RPMI7951 (cell line): ENCODE measurements at places on chromosomes 3 and 15. TPM values are rescaled to one million over a fixed set of nuclear protein-coding genes. Genes with fewer than 3 reads are reported as not detected.

- no peak for DNase-seq
Measured at GRCh38 chr3:171255236-171255806, 204.9 kb downstream of the TNIK start.

Gene PPCDC
- total RNA-seq: 17.9 and 32.4 TPM in 2 replicates

- DNase-seq: peak; percentile 38
Measured at GRCh38 chr15:77836121-77836692, 203.5 kb upstream of the LINGO1 start.

Gene CACNA1D
- total RNA-seq: 0.12 TPM in 1 of 2 replicates, not detected in the other

Gene TADA3
- 99.1 and 107 TPM in 2 replicates for total RNA-seq

- no peak for DNase-seq
Measured at GRCh38 chr3:53834429-53835095, 11.7 kb downstream of the CHDH start.

DNA sequence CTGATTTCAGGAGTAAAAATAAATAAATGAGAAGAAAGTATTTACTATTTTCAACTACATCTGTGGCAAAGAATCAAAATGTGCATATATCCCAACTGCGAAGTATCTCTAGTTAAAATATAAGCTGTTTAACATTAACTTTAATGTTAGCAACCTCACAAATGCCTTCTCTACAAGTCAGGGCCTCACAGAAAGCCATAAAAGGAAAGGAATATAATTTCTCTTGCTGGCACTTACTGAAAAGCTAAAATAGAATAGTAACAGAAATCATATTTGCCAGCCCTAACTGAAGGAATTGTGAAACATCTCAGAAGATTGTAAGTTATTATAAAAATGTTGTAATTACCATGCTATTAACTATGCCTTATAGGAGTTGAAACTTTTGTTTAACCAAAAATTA, 65.1 kb upstream of the MBNL1 start:
- DNase-seq: no peak

DNA sequence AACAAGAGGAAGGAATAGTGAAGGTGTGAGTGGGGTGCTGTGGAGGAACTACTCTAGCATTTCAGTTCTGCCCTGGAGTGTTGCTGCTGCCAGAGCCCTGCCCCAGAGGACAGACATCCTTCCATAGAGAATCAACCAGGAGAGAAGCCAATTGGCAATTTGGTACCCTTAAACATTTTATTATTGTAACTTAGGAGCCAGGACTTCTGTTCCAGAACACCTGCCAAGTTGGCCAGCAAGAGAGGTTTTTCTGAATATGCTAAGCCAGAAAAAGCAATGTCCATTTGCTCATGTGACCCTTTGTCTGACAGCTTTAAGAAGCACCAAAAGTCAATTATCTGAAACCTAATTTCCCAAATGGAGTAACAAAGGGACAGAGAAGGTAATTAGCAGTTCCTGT, 264.9 kb downstream of the MEX3B start:
- no peak for DNase-seq

- DNase-seq: peak; percentile 57
Measured at GRCh38 chr15:57165992-57166391, 210.3 kb upstream of the CGNL1 start.

Gene SLC22A13
- 0.29 TPM in 1 of 2 replicates, not detected in the other for total RNA-seq

DNA sequence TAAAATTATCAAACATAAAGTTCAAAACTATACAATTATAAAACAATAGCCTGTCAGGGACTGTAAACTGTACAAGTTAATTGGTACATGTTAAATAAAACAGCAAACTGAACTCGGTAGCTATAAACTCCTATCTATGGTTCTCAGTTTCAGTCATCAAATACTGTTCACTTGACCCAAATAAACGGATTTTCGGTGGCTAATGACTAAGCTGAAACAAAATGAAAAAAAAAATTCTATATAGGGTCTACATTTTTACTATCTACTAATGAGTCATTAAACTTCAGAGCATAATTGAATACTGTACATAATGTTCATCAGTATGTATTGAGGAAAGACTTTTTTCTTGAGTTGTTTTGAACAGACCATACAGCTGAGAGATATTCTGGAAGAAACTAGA, 6.6 kb downstream of the PROK2 start:
- no peak for DNase-seq

Gene BFSP2
- total RNA-seq: not detected in 2 replicates

DNA sequence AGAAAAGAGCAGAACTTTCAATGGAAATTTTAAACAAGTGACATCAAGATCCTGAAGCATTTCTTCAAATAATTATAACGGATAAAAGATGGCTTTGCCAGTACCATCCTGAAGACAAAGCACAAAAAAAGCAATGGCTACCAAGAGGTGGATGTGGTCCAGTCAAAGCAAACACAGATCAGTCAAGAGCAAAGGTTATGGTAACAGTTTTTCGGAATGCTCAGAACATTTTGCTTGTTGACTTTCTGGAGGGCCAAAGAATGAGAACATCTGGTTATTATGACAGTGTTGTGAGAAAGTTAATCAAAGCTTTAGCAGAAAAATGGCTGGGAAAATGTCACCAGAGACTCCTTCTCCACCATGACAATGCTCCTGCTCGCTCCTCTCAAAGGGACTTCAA, 31.5 kb downstream of the FEM1B start:
- no peak for DNase-seq

GRCh38 chr3:169075710-169076109, 587.8 kb downstream of the MECOM start:
- DNase-seq: no peak

Gene TASOR
- 69.0 and 86.3 TPM in 2 replicates for total RNA-seq

Gene RARB
- 37.4 and 48.5 TPM in 2 replicates for total RNA-seq

DNA sequence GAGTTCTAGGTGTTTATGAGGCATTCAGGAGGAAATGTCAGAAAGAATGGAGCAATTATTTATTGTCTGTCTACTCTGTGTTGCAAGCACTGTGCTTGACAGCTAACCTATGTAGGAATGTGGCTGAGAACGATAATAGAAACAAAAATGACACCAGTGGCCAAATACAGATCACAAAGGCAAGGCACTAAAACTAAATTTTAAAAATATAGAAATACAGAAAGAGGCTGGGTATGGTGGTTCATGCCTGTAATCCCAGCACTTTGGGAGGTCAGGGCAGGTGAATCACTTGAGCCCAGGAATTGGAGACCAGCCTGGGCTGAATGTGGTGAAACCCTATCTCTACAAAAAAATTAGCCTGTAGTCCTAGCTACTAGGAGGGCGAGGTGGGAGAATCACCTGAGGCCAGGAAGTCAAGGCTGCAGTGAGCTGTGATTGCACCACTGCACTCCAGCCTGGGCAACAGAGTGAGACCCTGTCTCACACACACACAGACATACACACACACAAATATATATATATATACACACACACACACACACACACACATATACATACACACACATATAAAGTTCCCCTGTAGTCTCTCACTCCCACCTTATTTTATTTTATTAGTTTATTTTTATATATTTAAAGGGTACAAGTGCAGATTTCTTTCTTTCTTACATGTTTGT, 6.0 kb downstream of the PRKCI start:
- no peak for DNase-seq

Gene TMC3
- total RNA-seq: not detected in 2 replicates

DNA sequence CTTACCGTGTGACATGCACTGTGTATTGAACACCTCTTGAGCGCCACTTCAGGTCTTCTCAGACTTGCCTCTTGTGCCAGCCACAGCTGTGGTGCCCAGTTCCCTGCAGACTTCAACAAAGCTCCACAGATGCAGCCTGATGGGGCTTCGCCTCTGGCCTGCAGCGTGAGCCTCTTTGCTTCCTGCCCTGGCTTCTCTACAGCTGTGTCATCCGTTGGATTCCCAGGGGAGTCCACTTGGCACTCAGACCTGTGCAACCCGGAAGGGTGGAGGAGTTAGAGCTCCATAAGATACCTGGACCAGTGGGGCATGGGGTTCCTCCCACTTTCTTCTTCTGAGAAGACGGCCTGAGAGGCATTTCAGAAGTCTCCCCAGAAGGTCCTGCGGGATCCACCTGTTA, 57.7 kb upstream of the BNIP2 start:
- no peak for DNase-seq

Gene HRH1
- total RNA-seq: 18.8 and 22.6 TPM in 2 replicates

DNA sequence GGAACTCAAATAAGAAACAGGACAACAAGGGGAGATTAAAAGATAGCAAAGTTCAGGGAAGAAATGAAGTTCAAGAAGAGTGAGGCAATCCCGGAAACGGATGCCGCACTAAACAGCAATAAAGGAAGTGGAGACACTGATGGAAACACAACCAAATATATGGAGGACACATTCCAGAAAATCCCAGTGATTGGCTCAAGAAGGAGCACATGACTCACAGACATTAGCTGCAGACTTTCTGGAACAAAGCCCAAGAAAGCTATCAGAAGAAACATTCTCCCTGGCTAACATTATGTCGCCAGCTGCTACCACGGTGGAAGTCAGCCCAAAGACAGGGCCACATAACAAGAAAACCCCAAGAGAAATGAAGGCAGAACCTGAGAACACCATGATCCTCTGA, 18.1 kb upstream of the VGLL4 start:
- peak; percentile 77 for DNase-seq

- no peak for DNase-seq
Measured at GRCh38 chr3:119301662-119302061, 7.5 kb downstream of the ARHGAP31 start.

Gene PLCH1
- total RNA-seq: 0.20 and 0.60 TPM in 2 replicates

DNA sequence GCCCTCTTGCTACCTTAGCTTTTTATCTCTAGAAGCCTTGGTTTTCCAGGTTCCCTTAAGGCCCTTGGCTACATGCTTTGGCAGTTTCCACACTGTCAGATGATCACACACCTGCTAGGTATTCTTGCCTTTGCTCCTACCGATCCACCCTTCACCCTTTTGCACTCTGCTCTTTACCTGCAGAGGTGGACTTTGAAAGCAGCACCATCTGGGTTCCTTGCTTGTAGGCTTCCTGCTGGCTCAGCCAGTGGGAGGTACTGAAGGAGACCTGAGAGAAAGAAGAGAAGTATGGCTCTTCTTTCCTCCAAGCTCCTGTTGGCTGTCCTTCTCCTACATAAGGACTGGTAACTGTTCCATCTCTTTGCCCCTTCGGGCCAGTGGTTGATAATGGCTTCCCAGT, 7.3 kb upstream of the ZNF592 start:
- DNase-seq: no peak

Gene PRRT3
- total RNA-seq: 0.98 and 1.2 TPM in 2 replicates

DNA sequence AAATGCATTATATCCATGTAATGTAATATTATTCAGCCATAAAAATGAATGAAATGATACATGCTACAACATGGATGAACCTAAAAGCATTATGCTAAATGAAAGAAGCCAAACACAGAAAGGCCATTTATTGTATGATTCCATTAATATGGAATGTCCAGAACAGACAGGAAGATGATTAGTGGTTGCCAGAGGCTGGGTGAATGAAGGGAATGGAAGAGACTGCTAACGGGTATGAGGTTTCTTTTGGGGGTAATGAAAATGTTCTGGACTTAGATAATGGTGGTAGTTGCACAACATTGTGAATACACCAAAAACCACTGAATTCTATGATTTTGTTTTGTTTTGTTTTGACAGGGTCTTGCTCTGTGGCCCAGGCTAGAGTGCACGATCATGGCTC, 61.6 kb upstream of the MAP4 start:
- peak; percentile 58 for DNase-seq

GRCh38 chr3:133158686-133159085, 120.5 kb downstream of the TMEM108 start:
- no peak for DNase-seq

DNA sequence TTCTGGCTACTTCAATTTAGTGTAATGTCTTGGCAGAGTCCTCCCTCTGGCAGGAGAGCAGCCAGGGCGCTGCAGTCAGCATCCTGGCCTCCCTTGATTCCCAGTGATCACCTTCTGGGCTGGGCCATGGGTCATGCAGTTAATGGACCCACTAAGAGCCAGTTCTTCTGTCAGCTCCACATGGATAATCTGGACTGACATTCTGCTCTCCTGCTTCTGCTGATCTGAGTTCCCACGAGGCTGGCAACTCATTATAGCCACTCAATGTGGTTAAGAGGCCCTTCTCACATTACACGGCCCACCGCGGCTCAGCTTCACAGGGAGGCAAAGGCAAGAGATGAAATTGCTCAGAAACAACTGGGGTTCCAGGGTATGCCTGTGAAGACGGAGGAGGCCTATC, 94.0 kb downstream of the WDR76 start:
- DNase-seq: peak; percentile 78

Gene EPHB3
- total RNA-seq: 4.0 and 5.5 TPM in 2 replicates

DNA sequence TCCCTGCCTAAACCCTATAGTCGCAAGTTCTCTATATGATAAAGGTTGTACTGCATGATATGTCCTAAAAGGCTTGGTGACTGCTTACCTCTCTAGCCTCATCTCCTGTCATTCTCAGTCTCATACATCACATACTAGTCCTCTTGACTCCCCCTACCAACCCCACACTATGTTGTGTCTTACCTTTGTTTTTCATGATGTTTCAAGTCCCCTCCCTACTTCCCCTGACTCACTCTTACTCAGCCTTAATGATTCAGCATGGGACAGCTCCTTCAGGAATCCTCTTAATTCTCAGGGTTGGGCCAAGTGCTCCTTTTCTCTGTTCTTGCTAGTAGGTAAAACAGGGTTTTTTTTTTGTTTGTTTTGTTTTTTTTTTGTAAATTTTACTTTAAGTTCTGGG, 49.6 kb downstream of the SLMAP start:
- DNase-seq: peak; percentile 80

Gene ANKDD1A
- total RNA-seq: 8.1 and 8.5 TPM in 2 replicates

- no peak for DNase-seq
Measured at GRCh38 chr3:135487261-135487660, 478.3 kb upstream of the PPP2R3A start.

DNA sequence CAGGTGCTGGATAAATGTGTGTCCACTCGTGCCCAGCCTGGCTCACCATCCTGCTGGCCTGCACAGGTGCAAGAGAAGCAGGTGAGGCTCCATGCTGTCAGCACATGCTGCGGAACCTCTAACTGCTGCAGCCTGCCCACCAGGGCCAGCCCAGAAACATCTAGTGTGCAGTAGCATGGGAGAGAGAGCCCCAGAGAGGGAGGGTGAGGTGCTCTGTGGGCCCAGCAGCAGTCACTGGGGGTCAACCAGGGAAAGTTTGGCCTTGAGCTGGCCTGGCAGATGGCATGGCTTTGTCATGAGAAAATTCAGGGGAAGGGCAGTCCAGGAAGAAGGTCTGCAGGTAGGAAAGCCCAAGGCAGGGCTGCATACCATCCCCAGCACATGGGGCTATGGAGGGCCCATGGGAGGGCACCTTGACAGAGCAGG, 18.2 kb upstream of the PRR23E start:
- no peak for DNase-seq

- no peak for DNase-seq
Measured at GRCh38 chr3:536417-536813, 339.9 kb downstream of the CHL1 start.

DNA sequence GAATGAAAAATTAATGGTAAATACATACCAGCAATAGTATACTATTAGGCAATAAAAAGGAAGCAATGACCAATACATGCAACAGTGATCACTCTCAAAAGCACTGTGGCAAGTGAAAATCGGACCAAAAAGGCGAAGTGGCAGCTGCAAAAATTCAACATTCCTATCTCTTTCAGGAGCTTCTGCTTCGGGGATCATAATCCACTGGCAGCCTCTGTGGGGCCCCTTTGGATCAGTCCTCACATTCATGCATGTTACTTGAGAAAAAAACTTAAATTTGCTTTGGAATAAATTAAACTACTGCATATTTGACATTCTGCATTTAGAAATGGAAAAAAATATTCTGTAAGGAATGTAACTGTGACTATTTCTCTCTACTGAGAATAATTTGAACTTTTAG, 425.6 kb downstream of the NR2F2 start:
- no peak for DNase-seq

Gene FETUB
- total RNA-seq: not detected in 2 replicates

Gene ARL13B
- total RNA-seq: 13.4 and 18.4 TPM in 2 replicates

- DNase-seq: peak; percentile 52
Measured at GRCh38 chr3:111112913-111113312, 41.3 kb downstream of the NECTIN3 start.
